ENCODE measurements at places on chromosomes 1 and 21. TPM values are rescaled to one million over a fixed set of nuclear protein-coding genes. Genes with fewer than 3 reads are reported as not detected.

KRTAP11-1 gene
- total RNA-seq: not detected

ADGRL4 gene
- 0.48 TPM for total RNA-seq

GJA8 gene
- not detected for total RNA-seq

LAPTM5 gene
- total RNA-seq: 0.37 TPM

TFAP2E gene
- total RNA-seq: 0.61 TPM

KCNA3 gene
- 0.95 TPM for total RNA-seq

OVAAL gene
- not detected for total RNA-seq

SIPA1L2 gene
- 13.2 TPM for total RNA-seq

LCE1B gene
- not detected for total RNA-seq

GRCh38 chr1:89927049-89927448 lies 67.9 kb upstream of the ZNF326 start:
- DNase-seq: no peak

DNA sequence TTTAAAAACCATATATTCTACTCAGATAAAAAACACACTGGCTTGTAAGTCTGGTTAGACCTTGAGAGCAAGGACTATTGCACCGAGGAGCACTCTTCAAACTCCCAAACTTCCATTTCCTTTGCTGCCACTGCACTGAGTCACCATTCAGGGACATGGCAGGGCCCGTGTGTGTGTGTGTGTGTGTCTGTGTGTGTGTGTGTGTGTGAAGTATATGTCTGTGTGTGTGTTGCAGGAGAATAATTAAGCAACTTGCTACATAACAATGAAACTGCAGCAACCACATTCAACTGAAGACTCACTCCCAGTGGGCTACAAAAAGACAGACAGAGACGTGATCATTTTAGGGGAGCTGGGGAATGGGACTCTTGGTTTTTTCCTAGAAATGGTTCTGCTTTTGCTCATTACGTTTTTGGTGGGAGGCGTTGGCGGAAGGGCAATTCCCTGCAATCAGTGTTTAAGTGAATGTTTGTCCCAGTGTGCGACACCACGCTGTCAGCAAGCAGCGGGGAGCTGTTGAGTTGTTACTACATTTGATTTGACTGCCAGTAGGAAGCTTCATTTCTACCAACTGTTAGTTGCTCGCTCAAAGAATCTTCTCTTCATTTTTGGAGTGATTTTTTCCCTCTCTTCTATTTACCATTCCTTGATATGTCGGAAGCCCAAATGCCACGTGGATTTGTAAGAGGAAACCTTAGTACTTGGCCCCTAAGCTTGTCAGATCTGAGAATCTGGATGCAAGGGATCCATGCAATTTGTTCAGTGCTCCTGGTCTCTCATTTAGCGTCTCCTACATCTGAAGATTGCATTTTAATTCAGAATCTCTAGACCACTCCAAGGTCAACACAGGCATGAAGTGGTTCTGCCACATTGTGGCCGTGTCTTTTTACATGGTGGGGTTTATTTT lies 36.1 kb downstream of the ESRRG start:
- no peak for DNase-seq

DNA sequence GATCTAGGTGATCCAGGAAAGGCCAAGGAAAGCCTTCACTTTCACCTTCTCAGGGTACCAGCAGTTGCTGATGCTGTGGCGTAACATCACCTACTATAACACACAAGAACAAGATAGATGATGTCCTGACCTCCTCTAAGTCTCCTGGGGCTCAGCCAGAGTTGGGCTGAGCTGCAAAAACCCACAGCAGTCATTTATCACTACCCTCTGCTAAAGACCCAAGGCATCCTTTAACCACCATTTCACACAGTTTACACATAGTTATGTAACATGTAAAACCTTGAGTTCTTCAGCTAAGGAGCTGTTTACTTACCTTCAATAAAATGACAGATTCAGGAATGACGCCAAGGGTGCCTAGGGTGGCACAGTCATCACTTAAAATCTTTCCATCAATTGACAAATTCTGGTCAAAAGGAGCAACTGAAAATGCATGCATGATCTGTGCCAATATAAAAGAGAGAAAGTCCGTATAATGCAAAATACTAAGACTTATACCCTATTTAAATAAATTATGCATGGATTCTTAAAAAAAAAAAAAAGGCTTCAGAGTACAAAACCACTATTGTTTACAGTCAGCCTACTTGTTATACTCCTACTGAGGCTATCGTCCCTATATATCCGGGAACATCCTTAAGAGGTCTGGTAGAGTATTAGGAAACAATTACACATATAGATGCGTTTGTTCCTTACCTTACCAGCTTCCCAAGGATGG lies 20.7 kb upstream of the RAP1GAP start:
- no peak for DNase-seq

DNA sequence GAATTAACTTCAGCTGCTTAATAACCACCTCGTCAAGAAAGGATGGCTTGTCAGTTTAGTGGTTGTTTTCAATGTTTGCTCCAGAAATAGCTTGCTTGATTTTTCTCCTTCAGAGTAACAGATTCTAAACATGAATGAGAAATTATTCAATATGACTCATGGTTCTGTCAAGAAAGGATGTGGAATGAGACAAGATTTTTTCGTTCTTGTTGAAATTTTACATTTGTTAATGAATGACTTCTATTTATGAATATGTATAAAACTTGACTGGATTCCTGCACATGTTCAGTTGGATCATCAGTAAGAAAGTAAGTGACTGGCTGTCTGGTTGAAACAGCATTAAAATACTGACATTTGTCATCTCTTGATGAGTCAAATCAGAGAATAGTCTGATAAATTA lies 38.3 kb downstream of the IFI44 start:
- no peak for DNase-seq

GRCh38 chr1:14689996-14690615 lies 91.6 kb downstream of the KAZN start:
- no peak for DNase-seq

- DNase-seq: no peak
Observed at GRCh38 chr1:62423580-62424242, 13.1 kb upstream of the USP1 start.

- DNase-seq: no peak
Observed at GRCh38 chr1:17725084-17725719, 29.9 kb upstream of the ACTL8 start.

DNA sequence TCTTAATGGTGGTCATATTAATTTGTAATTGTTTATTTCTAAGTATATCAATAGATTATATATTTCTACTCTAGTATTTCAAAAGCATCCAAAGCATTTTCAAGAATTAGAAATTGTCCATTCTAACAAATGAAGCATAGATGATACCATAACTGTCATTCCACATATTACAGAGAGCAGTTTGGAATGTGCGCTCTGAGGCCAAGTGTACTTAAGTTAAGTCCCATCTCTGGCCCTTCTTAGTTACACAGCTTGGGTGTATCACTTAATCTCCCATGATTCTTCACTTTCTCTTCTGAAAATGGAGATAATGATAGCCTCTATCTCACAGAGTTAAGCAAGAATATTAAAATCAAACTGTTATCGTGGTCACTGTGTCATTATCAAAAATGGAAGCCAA lies 281.1 kb downstream of the MRPL39 start:
- DNase-seq: no peak

- no peak for DNase-seq
Observed at GRCh38 chr1:42157667-42158066, 4.5 kb downstream of the GUCA2B start.

- no peak for DNase-seq
Observed at GRCh38 chr1:212007886-212008285, 27.5 kb downstream of the INTS7 start.

DNA sequence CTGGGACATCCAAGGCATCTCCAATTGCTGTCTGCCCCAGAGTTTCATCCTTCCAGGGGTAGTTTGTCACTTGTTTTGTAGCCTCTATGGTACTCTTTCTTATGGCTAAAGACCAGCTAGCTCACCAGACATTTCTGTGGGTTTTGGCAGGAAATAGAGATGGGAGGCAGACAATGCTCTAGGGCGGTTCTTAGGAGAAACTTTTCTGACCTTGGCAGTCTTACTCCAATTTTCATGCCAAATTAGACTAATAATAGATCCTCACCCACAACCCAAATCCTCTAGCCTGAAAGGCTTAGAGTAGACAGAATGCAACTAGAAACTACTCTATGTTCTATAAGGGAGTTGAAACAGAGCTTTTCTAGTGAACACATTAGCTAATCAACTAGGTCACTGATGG lies 69.8 kb downstream of the LRIG2 start:
- DNase-seq: no peak

DNA sequence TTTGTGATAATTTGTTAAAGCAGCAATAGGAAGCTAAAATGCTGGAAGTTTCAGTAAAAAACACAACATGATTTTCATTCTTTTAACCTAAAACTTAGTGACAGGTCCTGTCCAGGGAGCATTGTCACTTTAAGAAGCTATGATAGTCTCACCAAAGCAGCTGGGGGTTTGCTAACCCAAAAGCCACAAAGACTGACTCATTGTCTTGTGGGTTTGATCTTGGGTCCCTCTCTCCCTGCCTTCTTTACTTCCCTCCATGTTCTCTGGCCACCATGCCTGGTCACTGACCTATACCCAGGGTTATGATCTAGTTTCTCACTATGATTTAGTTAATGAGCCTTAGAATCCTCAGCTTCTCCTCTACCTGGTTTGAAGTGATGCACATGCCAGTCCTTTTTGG lies 213.5 kb upstream of the PTGFR start:
- DNase-seq: no peak

- no peak for DNase-seq
Observed at GRCh38 chr1:223363856-223364684, at the start of gene SUSD4. Gene SUSD4 (minus strand): TSS chr1:223364176. CDS start chr1:223363425, 751 bp downstream.

GRCh38 chr1:53678938-53679825 lies 59.8 kb downstream of the GLIS1 start:
- DNase-seq: no peak

- no peak for DNase-seq
Observed at GRCh38 chr1:35452106-35452774, 105.0 kb downstream of the KIAA0319L start.

DNA sequence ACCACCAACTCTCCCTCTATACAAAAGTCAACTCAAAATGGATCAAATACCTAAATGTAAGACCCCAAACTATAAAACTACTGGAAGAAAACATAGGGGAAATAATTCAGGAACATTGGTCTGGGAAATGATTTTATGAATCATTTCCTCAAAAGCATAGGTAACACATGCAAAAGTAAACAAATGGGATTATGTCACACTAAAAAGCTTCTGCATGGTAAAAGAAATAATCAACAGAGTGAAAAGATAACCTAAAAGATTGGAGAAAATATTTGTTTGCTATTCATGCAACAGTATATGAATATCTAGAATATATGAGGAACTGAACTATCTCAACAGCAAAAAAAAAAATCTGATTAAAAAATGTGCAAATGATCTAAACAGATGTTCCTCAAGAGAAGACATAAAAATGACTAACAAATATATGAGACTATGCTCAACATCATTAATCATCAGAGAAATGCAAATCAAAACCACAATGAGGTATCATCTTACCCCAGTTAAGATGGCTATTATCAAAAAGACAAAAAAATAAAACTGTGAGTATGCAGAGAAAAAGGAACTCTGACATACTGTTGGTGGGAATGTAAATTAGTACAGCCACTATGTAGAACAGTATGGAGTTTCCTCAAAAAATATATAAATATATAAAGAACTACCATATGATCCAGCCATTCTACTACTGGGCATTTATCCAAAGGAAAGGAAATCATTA lies 47.8 kb downstream of the VCAM1 start:
- no peak for DNase-seq

- DNase-seq: no peak
Observed at GRCh38 chr1:113783254-113784103, 24.2 kb upstream of the PHTF1 start.

DNA sequence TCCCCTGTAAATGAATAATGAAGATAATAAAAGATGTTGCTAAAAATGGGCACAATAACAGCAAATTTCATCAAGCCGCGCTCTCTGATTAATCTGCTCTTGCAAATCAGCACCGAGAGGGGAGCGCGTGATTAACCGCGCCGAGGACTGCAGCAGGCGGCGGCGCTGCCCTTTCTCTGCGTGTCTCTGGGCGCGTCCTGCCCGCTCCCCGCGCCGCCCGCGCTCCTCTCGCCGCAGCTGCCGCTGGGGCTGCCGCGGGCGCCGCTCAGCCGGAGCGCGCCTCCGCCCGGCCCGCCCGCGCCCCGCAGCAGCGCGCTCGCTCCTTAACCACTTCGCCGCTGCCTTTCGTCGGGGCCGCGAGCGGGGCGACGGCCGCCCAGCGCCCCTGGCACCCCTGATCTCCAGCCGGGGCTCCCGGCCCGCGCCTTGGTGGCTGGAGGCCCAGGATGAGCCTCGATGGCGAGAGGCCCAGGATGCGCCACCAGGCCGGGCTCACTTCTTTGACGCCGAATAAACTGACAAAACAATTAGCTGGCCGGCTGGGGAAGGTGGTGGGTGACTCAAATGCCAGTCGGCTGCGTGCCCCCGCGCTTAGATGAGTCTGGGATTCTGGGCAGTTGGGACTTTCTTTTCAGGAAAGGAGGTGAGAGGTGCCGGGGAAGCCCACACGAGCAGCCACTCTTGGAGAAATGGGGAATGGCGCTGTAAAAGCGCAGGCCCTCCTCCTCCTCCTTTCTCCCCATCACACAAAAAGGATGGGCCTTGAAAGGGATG lies 221.4 kb upstream of the PKN2 start:
- DNase-seq: peak; percentile 74

Measured in H1 (cell line).